ENCODE measurements at places on chromosomes 11 and 22.

DNA sequence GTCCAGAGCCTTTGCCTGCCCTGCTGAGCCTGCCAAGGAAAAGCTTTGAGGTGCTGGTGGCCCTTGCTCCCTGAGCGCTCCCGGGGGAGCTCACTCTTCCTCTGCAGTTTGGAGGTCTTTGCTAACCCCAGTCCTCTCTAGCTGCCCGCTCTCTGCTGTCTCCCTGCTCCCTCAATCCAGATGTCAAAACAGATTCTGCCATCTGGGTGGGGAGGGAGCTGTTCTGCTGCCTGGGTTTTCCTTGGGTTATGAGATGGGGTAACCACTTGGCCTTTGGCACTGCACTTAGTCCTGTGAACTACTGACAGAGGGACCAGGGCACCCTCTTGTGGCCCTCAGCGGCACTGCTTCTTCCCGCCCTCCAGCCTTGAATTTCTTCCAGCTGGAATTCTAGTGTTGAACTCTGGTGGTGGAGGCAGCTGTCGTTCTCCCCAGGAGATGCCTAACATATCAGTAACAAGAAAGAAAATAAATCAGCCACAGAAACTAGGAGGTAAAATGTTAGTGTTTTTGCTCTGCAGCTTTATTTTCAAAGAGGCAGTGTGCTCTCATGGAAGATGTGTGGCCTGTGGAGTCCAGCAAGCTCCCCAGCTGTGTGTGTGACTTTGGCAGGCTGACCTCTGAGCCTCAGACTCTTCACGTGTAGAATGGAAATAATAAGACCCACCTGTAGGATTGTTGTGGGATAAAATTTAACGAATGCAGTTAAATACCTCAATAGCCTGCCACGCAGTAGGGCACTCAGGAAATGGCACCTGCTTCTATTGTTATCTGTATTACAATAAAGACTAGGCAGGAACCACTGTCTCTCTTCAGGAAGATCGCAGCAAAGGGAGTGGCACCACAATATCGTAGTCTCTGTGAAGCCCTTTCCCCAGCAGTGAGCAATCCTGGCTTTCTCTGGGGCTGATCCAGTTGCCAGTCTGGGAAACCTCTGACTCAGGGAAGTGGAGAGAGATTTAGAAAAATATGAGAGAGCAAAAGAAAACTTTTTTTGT is 23.4 kb downstream of the ARFGAP2 start:
- DNase-seq = peak; percentile 54

GRCh38 chr11:8671193-8671612 is 11.3 kb downstream of the TRIM66 start:
- peak; percentile 11 for DNase-seq

DNA sequence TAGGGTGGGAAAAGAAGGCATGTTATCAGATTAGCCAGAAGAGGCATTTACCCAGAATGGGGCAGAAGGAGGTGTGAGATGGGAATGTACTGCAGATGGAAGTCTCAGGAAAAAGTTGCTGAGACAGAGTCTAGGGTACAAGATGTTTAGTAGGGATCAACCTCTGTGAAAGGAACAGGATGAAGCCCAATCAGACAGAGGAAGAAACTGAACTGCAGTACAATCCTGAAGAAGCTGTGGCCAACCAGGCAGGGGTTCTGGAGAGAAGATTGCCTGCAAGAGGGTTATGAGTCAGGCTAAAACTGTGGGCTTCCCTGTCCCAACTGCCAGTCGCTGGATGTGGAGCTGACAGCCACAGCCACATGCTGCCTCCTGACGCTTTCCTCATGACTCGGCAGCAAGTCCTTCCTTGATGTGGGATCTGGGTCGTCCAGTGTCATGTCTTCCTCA is 64.0 kb downstream of the CWC15 start:
- DNase-seq = no peak

DNA sequence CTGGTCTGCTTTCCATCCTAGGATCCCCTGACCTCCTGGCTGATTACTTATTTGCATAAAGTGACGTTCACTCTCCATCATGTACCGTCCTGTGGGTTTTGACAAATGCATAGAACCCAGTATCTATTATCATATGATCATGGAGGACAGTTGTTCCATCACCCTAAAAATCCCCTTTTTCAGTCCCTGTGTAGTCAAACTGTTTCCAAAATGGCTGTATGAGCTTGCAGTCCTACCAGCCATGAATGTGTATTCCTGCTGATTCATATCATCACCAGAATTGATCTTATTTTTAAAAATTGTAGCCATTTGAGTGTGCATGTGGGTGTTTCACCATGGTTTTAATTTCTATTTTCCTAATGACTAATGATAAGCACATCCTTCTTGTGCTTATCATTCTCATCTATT is 108.8 kb downstream of the MPPED1 start:
- DNase-seq = no peak

- no peak for DNase-seq
These were observed 7.1 kb downstream of the RFPL1 start for GRCh38 chr22:29445508-29445907.

GRCh38 chr11:120547316-120547715 is 35.8 kb downstream of the GRIK4 start:
- DNase-seq = no peak

DNA sequence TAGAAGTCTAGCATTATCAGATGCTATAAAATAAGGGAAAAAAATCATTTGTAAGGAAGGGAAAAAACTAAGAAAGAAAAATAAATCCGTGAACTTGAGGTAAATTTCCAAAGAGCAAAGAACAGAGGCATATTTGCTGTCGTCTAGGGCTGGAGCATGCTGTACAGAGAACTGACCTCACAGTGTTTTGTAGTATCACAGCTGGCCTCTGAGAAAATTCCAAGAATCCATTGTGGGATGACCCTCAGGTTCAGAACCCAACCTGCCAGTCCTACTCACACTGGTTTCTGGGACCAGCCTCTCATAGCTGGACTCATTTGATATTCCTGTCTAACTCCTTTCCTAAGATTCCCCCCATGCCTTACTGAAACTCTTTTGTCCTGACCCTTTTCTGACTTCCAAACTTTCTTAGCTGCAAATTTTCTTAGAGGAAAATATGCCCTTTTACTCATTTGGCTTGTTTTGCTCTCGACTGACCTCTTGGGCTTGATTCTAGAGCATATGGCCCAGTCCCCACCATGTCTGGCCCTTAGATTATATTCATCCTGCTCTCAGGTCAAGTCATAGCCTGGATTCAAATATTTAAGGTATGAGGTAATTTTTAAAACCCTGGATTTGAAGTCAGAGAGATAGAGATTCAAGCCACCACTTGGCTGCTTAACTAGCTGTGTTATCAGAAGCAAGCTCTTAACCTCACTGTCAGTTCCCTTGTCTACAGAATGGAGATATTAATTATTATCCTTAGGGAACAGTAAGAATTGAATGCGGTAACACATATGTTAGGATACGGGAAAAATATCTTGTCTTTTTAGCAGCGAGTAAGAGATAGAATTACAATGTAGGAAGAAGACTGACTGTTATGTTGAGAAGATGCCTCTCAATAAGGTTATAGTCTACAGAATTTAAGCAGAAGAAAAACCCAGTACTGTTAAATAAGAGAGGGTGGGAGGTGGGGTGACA is 89.7 kb upstream of the KCNA4 start:
- no peak for DNase-seq

GRCh38 chr11:18599739-18600230 is at the start of gene MISFA:
Gene MISFA (plus strand): TSS chr11:18599789. CDS start chr11:18599929, 140 bp downstream.
- no peak for DNase-seq

DNA sequence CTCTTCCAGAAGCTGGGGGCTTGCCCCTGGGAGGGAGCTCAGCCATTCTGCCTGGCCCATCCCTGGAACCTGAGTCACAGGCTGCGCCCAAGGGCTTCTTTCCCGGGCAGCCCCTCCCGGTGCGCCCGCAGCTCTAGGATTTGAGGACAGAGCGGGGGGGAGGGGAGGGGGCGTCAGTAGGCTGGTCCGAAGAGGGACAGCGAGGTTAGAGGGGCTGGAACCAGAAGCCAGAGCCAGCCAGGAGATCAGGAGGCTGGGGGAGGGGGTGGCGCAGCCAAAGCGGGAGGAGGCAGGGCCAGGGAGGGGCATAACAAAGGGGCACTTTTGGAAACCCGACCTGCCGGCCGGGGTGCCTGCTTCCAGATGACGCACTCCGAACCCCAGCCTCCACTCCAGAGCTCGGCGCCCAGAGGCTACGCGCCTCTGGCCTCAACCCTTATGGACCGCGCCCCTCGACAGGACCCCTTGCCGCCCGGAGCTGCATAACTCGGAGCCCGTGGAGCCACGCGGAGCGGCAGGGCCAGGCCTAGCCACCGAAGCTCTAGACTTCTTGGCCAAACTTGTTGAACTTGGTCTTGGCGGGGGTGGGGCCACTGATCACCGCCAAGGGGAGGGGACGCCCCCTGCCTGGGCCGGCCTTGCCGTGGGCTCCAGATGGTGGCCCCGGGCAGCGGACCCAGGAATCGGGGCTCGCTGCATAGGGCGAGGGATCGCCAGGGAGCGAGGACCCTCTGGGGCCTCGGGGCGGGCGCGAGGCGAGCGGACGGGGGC is 744 bp downstream of the PACSIN3 start:
- peak; percentile 21 for DNase-seq

- no peak for DNase-seq
These were observed 2.4 kb downstream of the MAPK11 start for GRCh38 chr22:50267591-50268390.

DNA sequence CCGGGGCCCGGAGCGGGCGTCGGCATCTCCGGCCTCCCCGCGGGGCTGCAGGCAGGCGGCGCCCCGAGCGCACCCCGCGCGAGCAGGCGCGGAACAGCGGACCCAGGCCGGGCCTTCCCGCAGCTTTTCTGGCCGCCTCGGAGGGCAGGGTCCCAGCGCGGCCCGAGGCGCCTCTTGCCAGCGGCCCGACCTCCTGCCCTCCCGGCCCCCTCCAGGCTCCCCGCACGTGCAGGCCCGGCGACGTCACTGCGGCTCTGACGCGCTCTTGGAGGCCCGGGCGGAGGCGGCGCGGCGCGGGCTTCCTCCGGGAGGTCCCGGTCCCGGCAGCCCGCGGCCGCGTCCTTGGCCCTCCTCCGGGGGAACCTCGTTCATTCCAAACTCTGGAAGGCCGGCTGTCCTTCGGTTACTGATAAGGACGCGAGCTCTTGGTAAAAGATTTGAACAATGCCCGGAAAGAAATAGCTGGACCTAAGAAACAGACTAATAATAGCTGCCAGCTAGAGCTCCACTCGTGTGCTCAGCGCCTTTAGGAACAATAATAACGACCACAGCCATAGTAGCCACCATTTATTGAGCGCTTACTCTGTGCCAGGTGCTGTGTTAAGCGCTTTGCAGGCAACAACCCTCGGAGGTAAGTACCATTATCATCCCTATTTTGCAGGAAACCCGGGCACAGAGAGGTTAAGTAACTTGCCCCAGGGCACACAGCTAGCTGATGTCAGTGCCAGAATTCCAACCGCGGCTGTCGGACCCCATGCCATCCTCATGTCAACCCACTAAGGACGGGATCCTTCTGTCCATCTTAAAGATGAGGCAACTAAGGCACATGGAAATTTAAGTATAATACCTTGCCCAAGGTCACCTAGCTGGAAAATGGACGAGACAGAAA is 39.1 kb upstream of the CREB3L1 start:
- DNase-seq = no peak

GRCh38 chr11:108983636-108984420 is 319.0 kb downstream of the DDX10 start:
- DNase-seq = no peak

DNA sequence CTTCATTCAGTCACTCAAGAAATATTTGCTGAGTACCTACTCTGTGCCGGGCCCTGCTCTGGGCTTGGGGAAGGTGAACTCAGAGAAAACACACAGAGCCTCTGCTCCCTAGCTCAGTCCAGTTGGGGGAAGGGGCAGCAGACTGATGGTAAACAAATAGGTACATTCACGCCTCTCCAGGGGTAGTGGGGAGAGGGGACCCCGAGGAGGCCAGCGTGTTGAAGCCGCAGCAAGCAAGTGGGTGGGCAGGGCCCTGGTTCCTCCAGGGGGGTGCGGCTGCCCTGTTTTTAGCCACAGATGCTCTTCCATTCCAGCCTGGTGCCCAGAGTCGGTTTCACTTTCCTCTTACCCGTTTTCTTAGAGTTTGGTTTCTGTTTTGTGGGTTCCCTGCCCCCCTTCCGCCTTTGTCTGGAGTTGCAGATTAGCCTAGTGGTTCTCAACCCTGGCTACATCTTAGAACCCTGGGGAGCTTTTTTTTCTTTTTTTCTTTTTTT is 8.7 kb downstream of the DRAP1 start:
- DNase-seq = no peak

- no peak for DNase-seq
These were observed at the start of gene FLRT1 for GRCh38 chr11:64035576-64035975. Gene FLRT1 (plus strand): TSS chr11:64035931. CDS start chr11:64116268, 80,337 bp downstream.

GRCh38 chr11:94302776-94303175 is 1.6 kb upstream of the IZUMO1R start:
- peak; percentile 85 for DNase-seq
